Astrocyte (in vitro differentiated cells and primary cell): ENCODE measurements at places on chromosomes 5 and 9. TPM values are rescaled to one million over a fixed set of nuclear protein-coding genes. Genes with fewer than 3 reads are reported as not detected.
A peak's percentile ranks its signal among the peaks of the same experiment; 100 is the strongest.

DNA sequence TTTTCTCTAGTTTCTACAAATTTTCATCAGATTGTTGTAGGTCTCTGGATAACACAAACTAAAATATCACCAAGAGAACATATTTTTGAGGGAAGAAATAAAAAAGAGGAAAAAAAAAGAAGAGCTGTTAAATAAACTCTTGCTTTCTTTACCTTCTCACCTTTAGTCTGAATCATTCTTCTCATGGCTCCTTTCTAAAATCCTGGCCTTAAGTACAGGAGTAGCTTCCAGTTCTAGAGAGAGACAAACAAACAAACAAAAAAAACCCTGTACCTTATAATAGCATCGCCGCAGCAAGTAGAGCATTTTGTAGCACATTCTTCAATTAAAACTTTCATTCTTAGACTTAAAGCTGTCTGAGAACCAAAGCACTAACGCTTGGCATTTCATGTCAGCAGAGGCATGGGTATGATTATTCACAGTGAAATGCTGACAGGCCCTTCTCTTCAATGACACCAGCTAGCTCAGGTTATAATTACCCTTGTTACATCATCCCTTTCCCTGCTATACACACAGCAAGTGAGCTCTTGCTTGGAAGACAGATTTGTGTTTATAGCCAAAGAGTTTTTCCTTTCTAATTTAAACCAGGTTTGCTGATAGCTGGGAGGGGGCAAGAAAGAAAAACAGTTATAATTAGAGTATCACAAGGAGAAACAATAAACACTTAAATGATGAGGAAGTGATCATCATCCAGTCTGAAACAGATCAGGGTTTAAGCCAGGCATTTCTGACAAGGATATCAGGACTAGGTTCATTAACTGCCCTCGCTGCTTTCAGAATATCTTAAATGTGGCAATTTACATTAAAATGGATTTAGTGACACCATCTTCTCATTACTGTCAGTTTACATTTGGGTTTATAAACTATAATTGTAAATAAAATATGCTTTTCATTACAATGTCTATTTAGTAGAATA is 510.9 kb upstream of the ZNF608 start:
- H3K27me3 ChIP-seq = no peaks in the 10 kb centered on the region
- H3K36me3 ChIP-seq = no peaks in the 10 kb centered on the region
- no peaks in the 10 kb centered on the region for H3K4me1 ChIP-seq
- DNase-seq = peak; percentile 18

NR2F1-AS1 gene
- 6.9 and 7.3 TPM in 2 replicates for total RNA-seq

- H3K36me3 ChIP-seq = no peaks in the 10 kb centered on the region
- peak; percentile 92 for DNase-seq
- no peak overlapping the region for H3K4me3 ChIP-seq
These were observed 35.5 kb upstream of the CDKN2B start for GRCh38 chr9:22044583-22044982.

GRCh38 chr9:114051281-114051680 is 26.8 kb downstream of the AMBP start:
- no peak for DNase-seq
- H3K4me3 ChIP-seq = no peak overlapping the region
- peaks cover 24% of the 10 kb centered on the region for H3K36me3 ChIP-seq
- H3K27me3 ChIP-seq = no peaks in the 10 kb centered on the region

DNA sequence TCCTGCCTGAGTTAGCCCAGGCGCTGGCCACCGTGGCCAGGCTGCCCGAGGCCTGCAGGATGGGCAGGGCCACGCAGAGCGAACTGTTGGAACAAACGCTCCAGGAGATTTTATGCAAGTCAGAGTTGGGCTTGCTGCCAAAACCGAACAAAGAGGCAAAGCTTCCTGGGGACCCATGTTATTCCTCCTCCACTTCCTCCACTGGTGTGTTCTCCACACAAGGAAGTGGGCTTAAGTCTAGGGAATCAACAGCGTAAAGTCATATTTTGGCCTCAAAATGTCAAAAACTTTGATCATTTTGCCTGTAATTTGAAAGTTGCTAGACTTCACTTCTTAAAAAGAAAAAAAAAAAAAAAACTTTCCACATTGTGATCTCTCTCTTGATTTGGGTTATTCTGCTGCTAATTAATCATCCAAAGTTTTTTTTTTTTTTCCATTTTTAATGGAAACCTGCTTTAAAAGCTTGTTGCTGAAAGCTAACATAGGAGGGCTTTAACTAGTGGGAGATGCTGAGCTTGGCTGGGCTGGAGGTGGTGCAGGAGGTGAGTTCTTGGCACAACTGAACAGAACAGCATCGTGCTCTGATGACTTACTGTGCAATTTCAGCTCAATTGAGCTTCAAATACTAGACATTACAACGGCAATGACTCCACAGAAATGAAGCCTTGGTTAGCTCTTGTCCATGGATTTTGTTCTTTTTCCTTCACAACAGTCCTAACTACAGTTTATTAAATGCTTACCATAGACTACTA is 73.0 kb downstream of the PTPDC1 start:
- H3K4me3 ChIP-seq = no peak overlapping the region
- H3K27me3 ChIP-seq = no peaks in the 10 kb centered on the region
- DNase-seq = peak; percentile 71
- peak overlapping the region; percentile 39 for H3K27ac ChIP-seq
- H3K4me1 ChIP-seq = peaks cover 14% of the 10 kb centered on the region

DNA sequence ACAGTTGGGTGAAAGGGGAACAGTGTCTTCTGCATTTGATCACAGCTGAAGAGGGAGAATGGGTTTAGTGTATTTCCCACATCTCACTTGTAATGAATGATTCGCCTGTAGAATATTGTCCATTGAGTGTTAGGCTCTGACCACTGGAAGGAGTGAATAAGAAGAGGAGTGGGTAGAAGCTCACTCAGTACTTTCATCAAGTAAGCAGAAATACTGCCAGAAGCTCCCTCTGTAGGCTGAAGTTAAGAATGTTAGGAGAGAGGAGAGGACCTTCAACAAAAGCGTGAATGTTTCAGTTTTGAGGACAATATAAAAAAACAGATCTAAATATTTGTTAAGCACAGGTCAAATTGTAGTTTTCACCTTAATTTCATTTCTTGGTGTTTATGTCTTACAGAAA is 27.5 kb downstream of the FSD1L start:
- DNase-seq = peak; percentile 57
- peaks cover 4% of the 10 kb centered on the region for H3K36me3 ChIP-seq
- no peaks in the 10 kb centered on the region for H3K27me3 ChIP-seq
- no peaks in the 10 kb centered on the region for H3K4me1 ChIP-seq
- no peak overlapping the region for H3K4me3 ChIP-seq
- no peak overlapping the region for H3K27ac ChIP-seq

GRCh38 chr9:77562019-77562748 is 85.9 kb downstream of the GNA14 start:
- no peak overlapping the region for H3K4me3 ChIP-seq
- H3K4me1 ChIP-seq = no peaks in the 10 kb centered on the region
- H3K36me3 ChIP-seq = no peaks in the 10 kb centered on the region
- no peaks in the 10 kb centered on the region for H3K27me3 ChIP-seq
- DNase-seq = no peak

DNA sequence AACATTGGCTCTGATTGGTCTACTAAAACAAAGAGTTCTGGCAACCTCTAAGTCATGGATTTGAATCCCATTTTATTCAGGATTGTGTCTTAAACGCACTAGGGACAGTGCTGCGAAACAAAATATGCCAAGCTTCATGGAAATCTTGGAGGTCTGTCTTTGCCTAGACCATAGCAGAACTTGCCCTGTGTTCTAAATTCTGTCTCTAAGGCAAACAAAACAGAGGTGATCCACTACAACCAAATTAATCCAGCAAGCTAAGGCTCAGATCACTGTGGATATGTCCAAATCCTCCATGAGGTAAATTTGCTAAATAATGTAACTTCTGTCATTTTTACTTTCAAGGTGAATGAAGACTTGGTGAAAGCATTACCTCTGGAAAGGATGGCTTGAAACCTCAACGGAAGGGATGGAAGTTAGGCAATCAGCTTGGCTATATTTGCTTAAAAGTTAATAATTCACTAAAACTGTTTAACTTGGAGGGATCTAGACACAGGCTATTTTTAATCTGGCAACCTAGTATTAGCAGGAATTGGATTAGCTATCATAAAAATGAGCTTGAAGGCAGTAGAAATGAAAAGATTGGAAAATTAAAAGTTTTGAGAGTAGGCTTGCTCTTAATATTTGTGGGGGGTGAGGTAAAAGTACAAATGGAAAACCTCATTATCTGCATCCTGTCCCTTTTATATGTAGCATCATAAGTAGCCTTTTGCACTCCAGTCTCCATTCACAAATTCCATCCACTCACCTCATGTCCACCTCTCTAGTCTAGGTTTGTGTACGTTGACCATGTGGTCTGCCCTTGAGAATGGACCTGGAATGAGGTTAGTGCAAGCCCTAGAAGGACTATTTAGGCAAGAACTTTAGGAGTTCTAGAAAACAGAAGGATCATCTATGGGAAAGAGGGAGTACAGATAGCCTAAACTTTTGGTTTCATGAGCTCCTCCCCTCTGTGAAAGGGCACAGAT is 176.2 kb downstream of the SMC2 start:
- no peak for DNase-seq
- H3K4me3 ChIP-seq = no peak overlapping the region
- no peaks in the 10 kb centered on the region for H3K4me1 ChIP-seq
- no peak overlapping the region for H3K27ac ChIP-seq

IL5 gene
- total RNA-seq = not detected in 2 replicates

GRCh38 chr5:133129950-133130349 is 78.1 kb downstream of the HSPA4 start:
- no peak for DNase-seq
- no peak overlapping the region for H3K27ac ChIP-seq
- H3K4me1 ChIP-seq = no peaks in the 10 kb centered on the region
- H3K36me3 ChIP-seq = no peaks in the 10 kb centered on the region
- H3K4me3 ChIP-seq = no peak overlapping the region

DNA sequence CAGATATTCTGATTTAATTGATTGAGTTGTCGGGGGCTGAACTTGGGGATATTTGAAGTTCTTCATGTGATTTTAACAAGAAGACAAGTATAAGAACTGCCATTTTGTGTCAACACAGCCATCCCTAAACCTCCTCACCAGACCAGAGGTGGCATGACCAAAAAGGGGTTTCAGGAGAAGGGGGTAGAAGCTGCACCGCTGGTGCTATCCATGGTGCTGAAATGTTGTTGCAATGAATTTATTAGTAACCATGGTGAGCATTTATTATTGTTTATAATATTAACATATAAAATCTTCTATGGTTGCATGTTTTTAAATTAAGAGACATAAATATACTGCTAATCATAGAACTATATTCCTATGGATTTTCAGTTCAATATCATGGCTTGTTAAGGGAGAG is 72.3 kb downstream of the GNA14 start:
- H3K4me1 ChIP-seq = no peaks in the 10 kb centered on the region
- H3K27me3 ChIP-seq = no peaks in the 10 kb centered on the region
- H3K36me3 ChIP-seq = no peaks in the 10 kb centered on the region
- no peak overlapping the region for H3K27ac ChIP-seq

- no peaks in the 10 kb centered on the region for H3K36me3 ChIP-seq
- no peak overlapping the region for H3K27ac ChIP-seq
- peaks cover 20% of the 10 kb centered on the region for H3K4me1 ChIP-seq
- H3K27me3 ChIP-seq = no peaks in the 10 kb centered on the region
These were observed 97.0 kb upstream of the SPRY4 start for GRCh38 chr5:142421621-142422397.

DNA sequence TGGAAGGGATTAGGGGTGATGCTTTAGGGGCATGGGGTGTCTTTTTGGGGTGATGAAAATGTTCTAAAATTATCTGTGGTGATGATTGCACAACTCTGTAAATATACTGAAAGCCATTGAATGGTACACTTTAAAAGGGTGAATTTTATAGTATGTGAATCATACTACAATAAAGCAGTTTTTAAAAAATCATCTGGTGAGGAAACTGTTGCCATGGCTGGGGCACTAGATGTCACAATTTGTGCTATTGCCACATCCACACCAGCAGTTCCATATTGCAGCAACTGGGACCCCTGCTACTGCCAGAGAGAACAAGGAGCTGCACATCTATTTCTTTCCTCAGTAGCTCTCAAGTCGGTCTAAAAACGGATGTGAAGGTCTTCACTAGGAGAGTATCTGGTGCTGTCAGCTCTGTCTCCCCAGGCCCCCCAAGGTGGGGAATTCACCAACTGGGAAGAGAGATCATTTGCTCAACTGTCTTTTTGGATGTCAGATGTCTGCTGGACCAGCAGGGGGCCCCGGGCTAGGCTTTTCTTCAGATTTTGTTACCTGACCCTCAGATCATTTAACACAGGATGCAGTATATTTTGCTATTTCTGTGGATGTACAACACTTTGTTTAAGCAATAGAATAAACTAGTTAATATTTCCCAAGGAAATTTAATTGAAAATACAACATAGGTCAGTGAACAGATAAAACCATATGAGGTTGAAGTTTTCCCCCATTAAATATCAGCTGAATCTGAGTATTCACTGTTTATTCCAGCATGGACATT is 13.2 kb downstream of the CMYA5 start:
- H3K4me1 ChIP-seq = no peaks in the 10 kb centered on the region
- no peaks in the 10 kb centered on the region for H3K27me3 ChIP-seq
- no peak for DNase-seq
- no peak overlapping the region for H3K27ac ChIP-seq
- no peak overlapping the region for H3K4me3 ChIP-seq
- no peaks in the 10 kb centered on the region for H3K36me3 ChIP-seq
